ENCODE measurements at places on chromosomes 7 and 10. TPM values are rescaled to one million over a fixed set of nuclear protein-coding genes. Genes with fewer than 3 reads are reported as not detected.

GRCh38 chr7:151927011-151927410 lies 29.2 kb upstream of the GALNTL5 start:
- H3K27me3 ChIP-seq = no peaks in the 10 kb centered on the region
- DNase-seq = no peak
- H3K27ac ChIP-seq = no peak overlapping the region
- H3K4me3 ChIP-seq = no peak overlapping the region
- peaks cover 6% of the 10 kb centered on the region for H3K4me1 ChIP-seq

GRCh38 chr10:15310776-15311568 lies 60.1 kb downstream of the FAM171A1 start:
- no peak overlapping the region for H3K4me3 ChIP-seq
- no peak overlapping the region for H3K27ac ChIP-seq
- peaks cover 14% of the 10 kb centered on the region for H3K4me1 ChIP-seq

- no peaks in the 10 kb centered on the region for H3K27me3 ChIP-seq
- no peaks in the 10 kb centered on the region for H3K4me1 ChIP-seq
- no peak overlapping the region for H3K4me3 ChIP-seq
- H3K27ac ChIP-seq = no peak overlapping the region
- no peak for DNase-seq
- H3K36me3 ChIP-seq = no peaks in the 10 kb centered on the region
Observed at GRCh38 chr7:32089256-32089655, 19.0 kb upstream of the PDE1C start.

- H3K27me3 ChIP-seq = no peaks in the 10 kb centered on the region
- no peak overlapping the region for H3K27ac ChIP-seq
- no peaks in the 10 kb centered on the region for H3K36me3 ChIP-seq
- no peak for DNase-seq
- no peak overlapping the region for H3K4me3 ChIP-seq
Observed at GRCh38 chr10:49111320-49111698, 4.0 kb downstream of the VSTM4 start.

GRCh38 chr7:41808541-41808940 lies 105.7 kb upstream of the INHBA start:
- H3K27ac ChIP-seq = no peak overlapping the region
- H3K27me3 ChIP-seq = no peaks in the 10 kb centered on the region
- H3K4me1 ChIP-seq = no peaks in the 10 kb centered on the region
- H3K4me3 ChIP-seq = no peak overlapping the region
- DNase-seq = no peak
- no peaks in the 10 kb centered on the region for H3K36me3 ChIP-seq

DNA sequence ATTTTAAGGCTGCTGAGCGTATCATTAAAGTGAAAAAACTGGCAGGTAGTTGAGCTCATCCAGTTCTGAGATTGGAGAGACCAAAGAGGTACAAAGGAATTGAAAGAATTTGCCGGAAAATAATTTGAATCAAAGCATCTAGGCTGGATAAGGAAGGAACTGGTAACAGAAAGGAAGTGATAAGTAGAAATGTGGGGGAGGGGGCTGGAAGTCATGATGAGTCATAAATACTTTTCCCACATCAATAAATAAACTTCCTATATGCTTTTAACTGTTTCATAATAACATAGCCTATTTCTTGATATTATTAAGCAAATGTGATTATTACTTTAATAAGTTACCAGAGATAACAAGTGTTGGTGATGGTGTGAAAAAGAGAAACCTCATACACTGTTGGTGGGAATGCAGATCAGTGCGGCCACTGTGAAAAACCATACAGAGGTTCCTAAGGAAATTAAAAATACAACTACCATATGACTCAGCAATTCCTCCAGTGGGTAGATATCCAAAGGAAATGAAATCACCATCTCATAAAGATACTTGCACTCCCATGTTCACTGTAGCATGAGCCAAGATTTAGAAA lies 27.0 kb downstream of the ZNF438 start:
- no peaks in the 10 kb centered on the region for H3K4me1 ChIP-seq
- H3K4me3 ChIP-seq = no peak overlapping the region
- H3K27me3 ChIP-seq = no peaks in the 10 kb centered on the region
- H3K27ac ChIP-seq = peak overlapping the region; percentile 69
- H3K36me3 ChIP-seq = no peaks in the 10 kb centered on the region

DNA sequence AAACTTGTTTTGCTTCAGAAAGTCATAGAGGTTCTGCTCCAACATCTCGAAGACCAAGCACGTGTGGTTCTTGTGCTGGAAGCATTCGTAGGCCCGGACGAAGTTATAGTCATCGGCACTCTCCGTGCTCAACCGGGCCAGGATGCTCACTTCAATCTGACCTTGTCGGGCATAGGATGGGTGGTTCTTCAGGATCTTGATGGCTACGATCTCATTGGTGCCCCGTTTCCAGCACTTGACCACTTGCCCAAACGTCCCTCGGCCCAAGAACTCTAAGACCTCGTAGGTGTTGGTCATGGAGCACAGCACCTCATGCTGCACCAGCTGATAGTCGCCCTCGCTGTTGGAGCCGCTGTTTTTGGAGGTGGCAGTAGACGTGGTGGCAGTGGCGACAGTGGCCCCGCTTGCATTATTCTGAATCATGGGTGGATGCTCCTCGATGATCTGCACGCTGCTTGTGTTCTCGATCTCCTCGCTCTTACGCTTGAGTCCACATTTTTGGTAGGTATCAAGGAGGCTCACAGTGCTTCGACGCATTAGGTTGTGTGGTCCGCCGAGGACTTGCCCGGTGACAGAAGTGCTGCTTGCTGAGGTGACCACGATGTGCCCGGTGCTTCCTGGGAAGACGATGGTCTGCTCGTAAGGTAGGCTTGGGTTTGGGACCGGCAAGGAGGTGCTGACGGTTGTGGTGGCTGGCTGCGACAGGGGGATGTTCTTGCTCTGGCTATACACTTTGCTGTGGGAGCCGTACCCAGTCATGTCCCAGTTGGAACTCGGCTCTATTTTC lies 61.4 kb downstream of the HIPK2 start:
- no peak for DNase-seq
- peaks cover 56% of the 10 kb centered on the region for H3K36me3 ChIP-seq
- H3K4me1 ChIP-seq = peaks cover 83% of the 10 kb centered on the region

GRCh38 chr10:59252491-59252890 lies 76.0 kb downstream of the PHYHIPL start:
- no peak overlapping the region for H3K27ac ChIP-seq
- DNase-seq = no peak

- no peaks in the 10 kb centered on the region for H3K27me3 ChIP-seq
- DNase-seq = no peak
- H3K27ac ChIP-seq = no peak overlapping the region
- H3K4me3 ChIP-seq = no peak overlapping the region
- H3K4me1 ChIP-seq = no peaks in the 10 kb centered on the region
- H3K36me3 ChIP-seq = no peaks in the 10 kb centered on the region
Observed at GRCh38 chr10:13973742-13974141, 357.0 kb downstream of the FRMD4A start.

- peak overlapping the region; percentile 17 for H3K27ac ChIP-seq
- no peaks in the 10 kb centered on the region for H3K4me1 ChIP-seq
- H3K4me3 ChIP-seq = no peak overlapping the region
- no peaks in the 10 kb centered on the region for H3K27me3 ChIP-seq
Observed at GRCh38 chr10:93180482-93180931, 106.8 kb downstream of the CYP26A1 start.

GRCh38 chr10:31268444-31269303 lies 50.3 kb upstream of the ZEB1 start:
- no peak for DNase-seq
- no peaks in the 10 kb centered on the region for H3K4me1 ChIP-seq
- no peaks in the 10 kb centered on the region for H3K36me3 ChIP-seq
- H3K27me3 ChIP-seq = no peaks in the 10 kb centered on the region
- no peak overlapping the region for H3K4me3 ChIP-seq

DNA sequence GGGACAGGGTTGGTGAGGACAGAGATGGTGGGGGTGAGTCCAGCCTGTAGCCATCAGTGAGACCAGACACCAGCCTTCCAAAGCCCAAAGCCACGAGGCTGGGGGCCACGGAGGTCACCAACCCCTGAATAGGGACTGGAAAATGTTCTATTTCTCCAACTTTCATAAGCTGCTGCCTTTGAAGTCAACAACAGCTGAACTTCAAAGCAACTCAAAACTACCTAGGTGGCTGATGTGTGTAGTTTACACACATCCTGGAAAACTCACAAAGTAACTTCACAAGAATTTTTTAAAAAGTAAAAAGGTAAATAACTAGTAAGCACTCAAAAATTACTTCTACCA lies 88.8 kb downstream of the CHST15 start:
- H3K27me3 ChIP-seq = no peaks in the 10 kb centered on the region
- H3K4me3 ChIP-seq = no peak overlapping the region
- DNase-seq = no peak
- H3K36me3 ChIP-seq = peaks cover 17% of the 10 kb centered on the region

DNA sequence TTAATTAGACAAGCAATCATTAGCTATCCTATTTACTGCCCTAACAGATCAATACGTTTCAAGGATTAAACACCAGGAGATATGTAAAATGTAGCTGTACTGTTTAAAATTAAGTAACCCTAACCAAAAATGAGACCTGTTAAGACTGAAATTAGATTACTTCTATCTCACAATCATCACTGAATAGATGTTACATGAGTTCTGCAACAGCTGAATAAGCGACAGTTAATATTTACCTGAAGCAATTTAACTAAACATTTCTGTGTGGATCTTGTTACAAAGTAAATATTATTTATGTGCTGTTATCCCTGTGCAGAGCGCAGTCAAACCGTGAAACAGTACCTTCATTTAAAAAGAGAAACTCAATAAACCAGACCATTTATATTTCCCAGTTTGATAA lies 122.5 kb downstream of the RELN start:
- no peak overlapping the region for H3K27ac ChIP-seq
- DNase-seq = no peak
- no peaks in the 10 kb centered on the region for H3K4me1 ChIP-seq
- H3K27me3 ChIP-seq = peaks cover 5% of the 10 kb centered on the region

DNA sequence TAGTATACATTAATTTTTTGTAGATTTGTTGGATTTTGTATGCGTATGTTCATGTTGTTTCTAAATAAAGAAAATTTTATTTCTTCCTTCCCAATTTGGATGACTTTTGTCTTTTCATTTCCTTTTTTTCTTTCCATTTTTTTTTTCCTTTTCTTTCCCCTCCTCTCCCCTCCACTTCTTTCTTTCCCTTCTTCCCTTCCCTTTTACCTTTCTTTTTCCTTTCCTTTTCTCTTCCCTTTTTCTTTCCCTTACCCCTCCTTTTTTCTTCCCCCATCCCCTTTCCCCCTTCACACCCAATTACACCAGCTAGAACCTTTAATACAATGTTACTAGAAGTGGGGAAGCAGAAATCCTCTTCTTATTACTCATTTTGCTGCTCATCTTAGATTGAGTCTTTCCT lies 6.0 kb downstream of the KIF20B start:
- H3K27me3 ChIP-seq = no peaks in the 10 kb centered on the region
- no peak overlapping the region for H3K4me3 ChIP-seq
- no peaks in the 10 kb centered on the region for H3K36me3 ChIP-seq
- peaks cover 11% of the 10 kb centered on the region for H3K4me1 ChIP-seq

DNA sequence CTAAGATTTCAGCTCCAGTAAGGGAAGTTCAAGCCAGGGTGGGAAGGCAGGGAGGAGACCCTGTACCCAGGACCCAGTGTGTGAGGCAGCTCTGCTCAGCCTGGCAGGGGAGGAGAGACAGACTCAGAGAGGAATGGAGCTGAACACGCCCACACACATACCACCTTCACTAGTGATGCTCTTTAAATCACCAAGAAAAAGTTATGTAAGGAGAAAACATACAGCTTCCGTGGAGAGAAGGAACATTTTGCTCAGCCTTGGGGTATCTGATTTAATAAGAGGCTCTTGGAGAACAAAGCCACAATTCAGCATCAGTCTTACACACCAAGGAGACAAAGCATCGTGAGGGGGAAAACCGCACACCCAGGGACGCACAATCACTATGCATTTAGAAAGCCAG lies 62.9 kb downstream of the PRKAG2 start:
- no peaks in the 10 kb centered on the region for H3K36me3 ChIP-seq
- no peak for DNase-seq
- no peaks in the 10 kb centered on the region for H3K27me3 ChIP-seq
- no peak overlapping the region for H3K27ac ChIP-seq
- H3K4me3 ChIP-seq = no peak overlapping the region

DNA sequence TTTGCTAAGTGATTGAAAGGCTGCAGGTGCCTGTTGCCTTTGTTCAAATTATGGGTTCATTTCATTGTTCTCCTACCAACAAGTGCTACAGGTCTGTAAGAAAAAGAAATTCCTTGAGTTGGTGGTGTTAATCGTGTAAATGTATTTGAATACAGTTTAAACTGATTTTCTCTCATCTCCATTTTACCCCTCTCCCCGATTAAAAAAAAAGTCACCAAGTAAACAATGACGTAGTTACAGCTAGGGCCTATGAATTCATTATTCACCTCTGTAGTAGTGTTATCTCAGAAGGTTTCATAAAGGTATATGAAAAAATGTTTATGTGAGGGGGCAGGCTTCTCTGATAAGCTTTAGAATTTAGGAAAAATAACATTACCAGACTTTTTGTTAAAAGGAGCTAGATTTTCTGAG lies 1.1 kb downstream of the REEP3 start:
- peak overlapping the region; percentile 90 for H3K27ac ChIP-seq
- H3K4me3 ChIP-seq = peak overlapping the region; percentile 94
- H3K27me3 ChIP-seq = no peaks in the 10 kb centered on the region
- H3K4me1 ChIP-seq = peaks cover 56% of the 10 kb centered on the region

DNA sequence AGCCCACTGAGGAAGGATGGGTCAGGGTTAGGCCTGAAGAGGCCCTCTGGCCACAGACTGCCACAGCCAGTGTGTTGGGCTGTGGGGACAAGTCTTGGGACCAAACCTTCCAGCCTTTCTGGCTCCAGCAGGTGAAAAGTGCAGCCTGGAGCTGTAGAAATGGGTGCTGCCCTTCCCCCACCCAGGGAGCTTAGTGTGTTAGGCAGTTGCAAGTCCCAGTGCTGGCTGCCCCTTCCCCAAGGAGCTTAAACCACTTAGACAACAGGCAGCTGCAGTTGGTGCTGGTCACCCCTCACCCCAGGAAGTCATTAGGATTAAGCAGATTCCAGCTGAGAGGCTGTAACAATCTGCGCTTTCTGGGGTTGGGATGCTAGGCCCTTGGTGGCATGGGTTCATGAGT lies 563.3 kb downstream of the NRG3 start:
- no peaks in the 10 kb centered on the region for H3K4me1 ChIP-seq
- no peak overlapping the region for H3K4me3 ChIP-seq
- peak; percentile 51 for DNase-seq
- no peak overlapping the region for H3K27ac ChIP-seq
- H3K36me3 ChIP-seq = no peaks in the 10 kb centered on the region

- H3K4me3 ChIP-seq = no peak overlapping the region
- no peak for DNase-seq
- H3K27me3 ChIP-seq = no peaks in the 10 kb centered on the region
- H3K27ac ChIP-seq = no peak overlapping the region
- H3K36me3 ChIP-seq = no peaks in the 10 kb centered on the region
Observed at GRCh38 chr10:89263531-89263930, 12.0 kb upstream of the LIPA start.

GRCh38 chr7:130270947-130271800 lies 4.5 kb downstream of the CPA2 start:
- H3K4me1 ChIP-seq = peaks cover 16% of the 10 kb centered on the region
- H3K36me3 ChIP-seq = no peaks in the 10 kb centered on the region
- H3K27me3 ChIP-seq = no peaks in the 10 kb centered on the region
- no peak overlapping the region for H3K4me3 ChIP-seq
- H3K27ac ChIP-seq = no peak overlapping the region

- H3K36me3 ChIP-seq = no peaks in the 10 kb centered on the region
- no peak overlapping the region for H3K27ac ChIP-seq
Observed at GRCh38 chr7:34022626-34023025, 117.3 kb downstream of the BMPER start.

ZFAND2A gene
- 32.7 TPM for polyA plus RNA-seq

LMTK2 gene
- 1.9 TPM for polyA plus RNA-seq

EBLN1 gene
- not detected for polyA plus RNA-seq

SKIDA1 gene
- polyA plus RNA-seq = 0.14 TPM

EPHA1 gene
- 1.1 TPM for polyA plus RNA-seq

SLC35G1 gene
- polyA plus RNA-seq = 2.3 TPM

DCLRE1A gene
- 3.4 TPM for polyA plus RNA-seq

KIAA1549 gene
- polyA plus RNA-seq = 0.03 TPM

ZSCAN25 gene
- polyA plus RNA-seq = 3.8 TPM

LRRC61 gene
- polyA plus RNA-seq = 7.3 TPM

All from spleen (tissue), 13 donors.